Suppressor macrophage treated with lipopolysaccharide for 1 hour (primary cell): ENCODE measurements at places on chromosomes 3 and 15.

GRCh38 chr3:43148033-43148432 is 42.2 kb upstream of the POMGNT2 start:
- no peak for DNase-seq

DNA sequence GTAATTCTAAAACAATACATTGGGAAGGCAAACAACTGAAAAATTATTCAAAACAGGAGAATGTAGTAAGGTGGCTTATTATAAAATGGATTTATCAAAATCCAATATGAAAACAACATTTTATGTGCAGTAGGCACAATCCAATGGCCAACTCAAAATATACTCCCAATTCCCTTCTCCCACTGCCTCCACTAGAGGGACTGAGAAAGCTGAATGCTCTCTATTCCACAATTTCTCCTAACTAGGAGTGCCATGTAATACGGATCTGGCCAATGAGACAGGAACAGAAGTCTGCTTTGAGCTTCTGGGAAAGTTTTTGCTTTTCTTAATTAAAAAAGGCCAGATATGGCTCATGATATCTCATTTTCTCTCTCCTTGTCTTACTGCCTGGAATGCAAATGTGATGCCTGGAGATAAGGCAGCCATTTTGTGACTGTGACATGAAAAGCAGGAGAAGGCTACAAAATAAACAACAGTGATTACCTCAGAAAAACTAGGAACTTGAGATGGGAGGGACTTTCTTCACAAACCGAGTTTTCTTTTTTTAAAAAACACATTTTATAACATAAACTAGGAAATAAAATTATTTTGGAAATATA is 18.8 kb upstream of the VGLL4 start:
- DNase-seq: no peak

DNA sequence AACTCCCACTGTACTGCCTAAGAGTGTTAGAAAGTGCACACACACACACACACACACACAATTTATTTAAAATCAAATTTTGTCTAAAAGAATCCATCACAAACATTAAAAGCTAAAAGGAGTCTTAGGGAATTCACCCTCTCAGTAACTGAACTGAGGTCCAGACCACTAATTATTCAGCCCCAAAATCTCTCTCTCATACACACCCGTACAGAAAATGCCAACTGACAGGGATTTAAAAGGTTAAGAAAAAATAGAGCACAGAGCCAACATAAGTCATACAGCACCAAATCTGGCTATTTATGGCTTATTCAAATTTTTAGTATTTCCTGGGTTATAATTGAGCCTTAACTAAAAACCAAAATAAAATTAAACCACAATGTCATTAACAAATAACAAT is 20.7 kb downstream of the GBE1 start:
- no peak for DNase-seq

GRCh38 chr3:69324362-69325025 is 61.4 kb downstream of the FRMD4B start:
- DNase-seq: peak; percentile 61

GRCh38 chr3:5219216-5219615 is 31.7 kb downstream of the EDEM1 start:
- no peak for DNase-seq
